ENCODE measurements at places on chromosomes 7 and 10.

- DNase-seq, result no peak
Observed at GRCh38 chr10:79940431-79940830, 8.5 kb downstream of the SFTPD start.

- DNase-seq, result no peak
Observed at GRCh38 chr7:15757041-15758000, 70.8 kb upstream of the MEOX2 start.

DNA sequence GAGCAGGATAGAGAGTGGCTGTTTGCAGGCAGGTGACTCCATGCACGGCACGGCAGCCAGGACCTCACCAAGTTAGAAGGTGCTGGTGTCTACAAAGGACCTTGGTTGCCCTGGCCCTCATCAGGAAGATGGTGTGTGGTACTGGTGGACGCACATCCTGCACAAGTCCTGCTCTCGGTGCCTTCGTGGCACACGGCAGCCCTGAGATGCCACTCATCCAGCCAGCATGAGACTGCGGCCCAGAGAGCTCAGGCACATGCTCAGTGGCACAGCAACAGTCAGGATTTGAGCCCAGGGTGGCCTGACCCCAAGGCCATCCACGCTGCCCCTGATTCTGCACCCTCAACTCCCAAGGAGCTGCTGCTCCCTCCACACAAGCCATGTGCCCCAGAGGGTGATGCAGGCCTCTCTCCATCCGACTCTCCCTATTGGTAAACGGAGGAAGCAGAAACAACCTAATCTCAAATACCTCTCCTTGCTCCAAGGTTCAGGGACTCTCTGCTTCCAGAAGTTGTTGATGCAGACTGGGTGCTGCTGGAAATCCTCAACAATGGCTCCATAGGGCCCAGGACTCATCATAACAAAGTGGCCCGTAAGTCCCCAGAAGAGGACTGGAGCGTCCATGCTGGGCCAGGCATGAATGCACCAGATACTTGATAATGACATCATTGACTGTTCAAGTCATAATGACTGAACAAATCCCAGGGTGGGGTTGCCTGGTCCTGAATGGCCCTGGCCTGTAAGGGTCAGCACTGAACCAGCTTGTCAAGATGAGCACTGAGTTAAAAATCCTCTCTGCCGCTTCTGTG, 93.6 kb downstream of the ARHGAP22 start:
- DNase-seq, result no peak

GRCh38 chr7:2873686-2874551, 29.8 kb upstream of the GNA12 start:
- DNase-seq, result peak; percentile 64
